ENCODE measurements at places on chromosomes 2 and 18.

DNA sequence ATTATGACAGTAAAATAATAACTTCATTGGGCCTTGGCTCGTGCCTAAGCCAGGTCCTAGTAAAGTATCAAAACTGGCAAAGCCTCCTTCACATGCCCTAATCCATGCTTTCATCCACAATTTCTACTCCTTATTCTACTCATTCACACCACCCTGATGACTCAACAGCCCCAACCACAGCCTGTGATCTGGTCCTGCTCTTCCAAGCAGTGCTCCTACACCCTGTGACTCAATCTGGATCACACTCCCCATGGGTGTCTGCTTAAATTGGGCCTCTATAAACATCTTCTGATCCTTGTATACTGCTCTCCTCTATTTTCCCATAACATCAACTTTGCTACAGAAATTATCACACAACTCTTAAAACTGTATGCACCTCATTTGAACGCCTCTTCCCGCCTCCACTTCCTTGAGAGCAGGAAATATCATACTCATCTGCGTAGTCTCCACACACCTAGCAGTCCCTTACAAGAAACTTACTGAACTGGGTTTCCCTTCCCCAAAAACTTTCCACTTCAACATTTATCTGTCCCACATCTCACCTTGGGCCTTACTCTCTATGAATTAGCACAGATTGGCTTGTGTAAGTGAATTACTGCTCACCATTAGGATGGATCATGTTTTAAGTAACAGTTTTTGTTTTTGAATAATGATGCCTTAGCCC is 15.9 kb downstream of the GTF3C3 start:
- no peak for DNase-seq

- DNase-seq, result no peak
These were observed 1.4 kb downstream of the PSD4 start for GRCh38 chr2:113175042-113175628.

DNA sequence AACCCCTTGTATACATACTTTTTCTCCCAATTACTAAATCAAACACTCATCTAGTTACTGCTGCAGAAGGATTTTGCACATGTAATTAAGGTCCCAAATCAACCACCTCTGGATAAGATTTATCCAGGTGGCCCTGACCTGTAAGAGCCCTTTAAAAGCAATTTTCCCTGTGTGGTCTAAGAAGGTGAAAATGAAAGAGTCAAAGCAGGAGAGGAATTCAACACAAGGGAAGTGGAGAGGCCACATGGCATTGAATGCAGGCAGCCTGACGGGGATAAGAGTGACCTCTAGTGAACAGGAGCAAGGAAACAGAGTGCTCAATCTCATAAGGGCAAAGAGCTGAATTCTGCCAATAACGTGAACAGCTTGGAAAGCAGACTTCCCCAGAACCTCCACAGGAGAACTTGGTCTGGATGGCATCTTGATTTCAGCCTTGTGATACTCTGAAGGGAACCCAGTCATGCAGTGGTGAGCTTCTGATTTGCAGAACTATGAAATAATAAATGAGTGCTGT is 27.2 kb downstream of the PPP3R1 start:
- DNase-seq, result no peak

- DNase-seq, result no peak
These were observed 676 bp downstream of the HOXD11 start for GRCh38 chr2:176107731-176108181.

DNA sequence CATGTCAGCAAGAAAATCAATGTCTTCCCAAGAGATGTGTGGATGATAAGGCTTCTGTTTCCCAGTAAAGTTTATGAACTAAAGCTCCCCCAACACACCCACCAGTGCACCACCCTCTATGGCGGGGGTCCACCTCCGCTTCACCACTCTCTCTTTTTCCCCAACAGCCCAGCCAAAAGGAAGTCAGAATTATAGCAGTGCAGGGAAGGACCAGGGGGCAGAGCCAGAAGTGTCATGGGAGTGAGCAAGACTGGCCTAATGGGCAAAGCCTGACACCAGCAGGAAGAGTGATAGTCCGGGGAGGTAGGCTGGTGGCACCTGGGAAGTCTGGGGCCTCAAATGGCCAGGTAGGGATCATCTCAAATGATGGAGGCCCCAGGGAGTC is 167.7 kb downstream of the ZFP36L2 start:
- DNase-seq, result no peak

GRCh38 chr18:7072593-7072992 is 45.0 kb downstream of the LAMA1 start:
- no peak for DNase-seq

GRCh38 chr2:198712485-198712884 is 745.3 kb downstream of the SATB2 start:
- no peak for DNase-seq

- DNase-seq, result no peak
These were observed 86.9 kb upstream of the COPS8 start for GRCh38 chr2:236998758-236999157.

DNA sequence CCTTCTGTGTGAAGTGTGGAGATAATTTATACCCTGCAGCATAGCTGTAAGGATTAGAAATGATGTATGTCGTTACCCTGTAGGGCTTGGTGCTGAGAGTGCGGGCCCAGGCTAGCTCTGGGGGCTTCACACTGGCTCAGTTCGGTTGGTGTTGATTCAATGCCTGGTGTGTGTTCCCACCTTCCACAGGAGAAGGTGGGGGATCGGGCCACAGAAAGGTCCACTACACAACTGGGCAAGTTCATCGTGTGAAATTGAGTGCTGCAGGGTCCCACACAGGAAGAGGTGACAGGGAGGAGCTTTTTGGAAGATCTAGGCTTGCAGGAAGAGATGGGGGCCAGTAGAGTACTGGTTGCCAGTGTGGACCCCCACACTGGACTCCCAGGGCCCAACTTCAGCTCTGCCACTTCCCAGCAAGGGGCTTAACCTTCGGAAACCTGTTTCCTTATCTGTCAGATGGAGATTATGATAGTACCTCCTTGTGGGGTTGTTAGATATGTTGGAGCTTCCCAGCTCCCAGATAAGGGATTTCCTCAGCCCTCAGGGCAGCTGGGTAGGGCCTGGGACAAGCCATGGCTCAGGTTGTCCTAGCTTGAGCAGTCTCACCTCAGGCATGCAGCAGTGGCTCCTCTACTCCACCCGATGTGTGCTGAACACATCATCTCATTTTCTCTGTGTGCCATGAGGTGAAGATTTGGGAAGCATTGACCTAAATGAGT is 71.5 kb downstream of the TMEM247 start:
- DNase-seq, result no peak

Data from stimulated activated CD8-positive, alpha-beta memory T cell treated with anti-CD3 and anti-CD28 coated beads, Interleukin-7, amount 100 ng/mL, for 4 hours (primary cell).